ENCODE measurements at places on chromosomes 11 and 22. TPM values are rescaled to one million over a fixed set of nuclear protein-coding genes. Genes with fewer than 3 reads are reported as not detected.

DNA sequence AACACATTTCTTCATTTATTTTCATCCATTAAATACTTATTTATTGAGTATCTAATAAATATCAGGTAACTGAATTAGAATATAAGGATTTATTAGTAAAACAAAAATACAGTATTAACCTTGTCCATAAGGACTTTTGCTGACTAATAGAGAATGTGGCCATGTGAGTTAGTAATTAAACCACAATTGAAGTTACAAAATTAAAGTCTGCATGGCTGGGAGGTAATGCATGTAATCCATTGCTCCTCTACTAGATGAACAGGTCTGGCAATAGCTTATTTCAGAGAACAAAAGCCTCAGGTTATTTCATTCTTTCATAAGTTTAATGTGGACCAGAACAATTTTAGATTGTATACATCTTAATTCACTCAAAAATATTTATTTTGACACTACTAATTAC is 9.9 kb upstream of the CARD18 start:
- no peak for DNase-seq

GRCh38 chr11:93143186-93143585 is 54.6 kb downstream of the SLC36A4 start:
- DNase-seq, result no peak

DNA sequence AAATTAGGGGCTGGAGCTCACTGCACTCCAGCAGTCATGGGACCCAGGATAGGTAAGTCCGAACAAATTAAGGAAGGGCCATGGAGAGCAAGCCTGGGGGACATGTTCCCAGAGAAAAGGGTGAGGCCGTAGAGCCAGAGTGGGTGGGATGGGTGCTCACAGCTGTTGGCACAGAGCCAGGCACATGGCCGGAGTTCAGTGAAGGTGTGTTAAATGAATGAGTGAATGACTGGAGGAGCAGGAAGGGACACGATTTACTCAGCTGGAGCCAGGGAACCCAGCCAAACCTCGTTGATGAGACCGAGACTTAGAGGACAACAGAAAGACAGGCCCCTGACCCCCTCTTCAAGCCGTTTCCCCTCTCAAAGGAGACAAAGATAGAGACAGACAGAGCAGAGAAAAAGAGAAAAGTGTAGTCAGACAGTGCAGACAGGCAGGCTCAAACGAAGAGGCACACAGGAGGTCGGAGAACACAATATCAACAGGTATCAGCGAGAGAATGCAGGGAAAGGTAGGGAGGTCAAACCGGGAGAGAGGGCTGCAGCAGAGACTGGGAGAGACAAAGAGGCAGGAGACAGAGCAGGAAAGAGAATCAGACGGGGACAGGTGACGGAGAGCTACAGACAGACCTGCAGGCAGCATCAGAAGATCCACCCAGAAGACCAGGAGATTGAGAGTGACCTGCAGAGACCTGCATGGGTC is 590 bp downstream of the SLCO2B1 start:
- DNase-seq, result no peak

DNA sequence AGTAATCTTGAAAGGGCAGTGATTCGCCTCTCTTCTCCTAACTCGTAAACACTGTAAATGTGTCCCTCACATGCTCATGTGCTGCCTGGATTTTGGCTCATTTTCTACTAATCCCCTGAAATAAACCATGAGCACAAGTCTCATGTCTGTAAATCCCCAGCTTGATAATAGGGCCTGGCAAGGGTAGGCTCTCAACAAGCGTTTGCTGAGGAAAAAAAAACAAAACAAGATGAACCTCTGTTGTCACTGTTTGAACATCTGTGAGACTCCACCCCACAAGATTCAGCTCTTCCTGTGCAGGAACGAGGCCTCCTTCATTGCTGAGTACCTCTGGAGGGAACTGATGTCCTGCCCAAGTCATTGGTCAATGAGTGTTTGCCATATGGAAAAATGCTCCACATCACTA is 4.5 kb upstream of the CYB5R2 start:
- no peak for DNase-seq

DNA sequence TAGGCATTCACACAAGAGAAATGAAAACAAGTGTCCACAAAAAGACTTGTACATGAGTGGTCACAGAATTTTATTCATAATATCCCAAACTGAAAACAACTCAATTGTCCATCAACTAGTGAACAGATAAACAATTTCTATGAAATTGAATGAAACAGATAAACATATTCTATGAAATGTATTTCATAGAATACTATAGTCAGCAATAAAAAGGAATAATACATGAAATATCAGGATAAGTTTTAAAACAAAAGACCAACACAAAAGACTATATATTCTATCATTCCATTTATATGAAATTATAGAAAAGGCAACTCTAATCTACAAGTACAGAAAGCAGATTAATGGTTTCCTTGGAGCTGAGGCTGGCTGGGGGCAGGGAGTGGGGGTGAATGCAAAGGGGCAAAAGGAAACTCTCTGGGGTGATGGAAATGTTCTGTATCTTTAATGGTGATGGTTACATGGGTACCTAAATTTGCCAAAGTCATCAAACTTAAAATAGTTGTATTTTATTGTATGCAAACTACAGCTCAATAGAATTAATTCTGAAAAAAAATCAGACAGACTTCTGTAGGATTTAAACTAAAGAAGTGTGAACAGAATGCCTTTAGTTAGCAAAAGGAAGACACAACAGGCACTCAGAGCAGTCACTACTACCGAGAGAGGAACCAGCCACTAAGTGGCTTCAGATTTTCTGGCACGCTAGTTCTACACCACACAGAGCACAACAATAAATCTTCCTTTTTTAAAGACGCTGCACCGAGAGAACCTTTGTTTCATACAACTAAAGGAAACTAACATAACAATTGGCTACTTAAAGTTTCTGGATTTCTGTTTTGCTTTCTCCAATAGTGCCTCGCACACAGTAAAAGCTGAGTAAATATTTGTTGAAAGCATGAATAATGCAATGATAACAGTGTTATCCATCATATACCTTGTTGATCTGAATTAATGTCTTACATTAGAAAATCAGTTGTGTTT is 15.4 kb downstream of the CCDC34 start:
- no peak for DNase-seq

- no peak for DNase-seq
Measured at GRCh38 chr11:17498475-17498874, 21.8 kb upstream of the ABCC8 start.

DNA sequence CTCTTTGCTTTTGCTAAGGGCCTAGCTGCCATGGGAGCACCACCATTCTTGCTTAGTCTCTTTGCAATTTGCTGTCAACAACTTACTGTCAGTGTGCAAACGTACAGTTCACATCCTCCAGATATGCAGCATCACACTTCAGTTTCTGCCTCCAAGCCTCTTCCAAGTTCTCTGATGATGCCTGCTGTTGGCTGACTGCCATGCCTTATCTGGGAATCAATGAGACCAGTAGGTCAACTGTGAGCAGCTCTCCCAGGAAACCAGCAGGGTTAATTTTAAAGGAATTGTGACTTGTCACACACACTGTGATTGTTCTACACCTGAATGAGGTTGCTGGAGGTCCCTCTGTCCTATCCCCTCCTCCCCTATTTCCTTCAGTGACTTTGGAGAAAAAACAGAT is 56.0 kb downstream of the COPB1 start:
- no peak for DNase-seq

C22orf42 gene
- total RNA-seq, result not detected

GRCh38 chr11:124122123-124122522 is 6.9 kb downstream of the VWA5A start:
- DNase-seq, result no peak

DNA sequence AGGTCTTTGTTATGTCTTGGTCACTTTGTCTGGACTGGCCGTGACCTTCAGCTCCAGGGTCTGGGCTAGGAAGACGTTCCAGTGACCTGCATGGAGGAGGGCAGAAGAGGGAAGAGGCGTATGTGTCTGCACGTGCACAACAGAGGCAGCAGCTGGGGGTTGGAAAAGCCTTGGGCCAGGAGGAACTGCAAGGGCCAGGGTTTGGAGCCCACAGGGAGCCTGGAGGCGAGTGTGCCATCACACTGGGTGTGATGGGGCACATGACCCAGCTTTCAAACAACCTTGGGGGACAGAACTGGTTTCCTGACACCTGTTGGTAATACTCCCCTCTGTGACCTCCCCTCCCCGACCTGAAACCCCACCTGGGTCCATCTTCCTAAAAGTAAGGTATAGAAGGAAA is 34.7 kb downstream of the CHRDL2 start:
- DNase-seq, result no peak

NXPE2 gene
- not detected for total RNA-seq

VPREB1 gene
- 2.3 TPM for total RNA-seq

ZP1 gene
- not detected for total RNA-seq

- no peak for DNase-seq
Measured at GRCh38 chr11:65014726-65015227, 817 bp downstream of the ARL2 start.

DNA sequence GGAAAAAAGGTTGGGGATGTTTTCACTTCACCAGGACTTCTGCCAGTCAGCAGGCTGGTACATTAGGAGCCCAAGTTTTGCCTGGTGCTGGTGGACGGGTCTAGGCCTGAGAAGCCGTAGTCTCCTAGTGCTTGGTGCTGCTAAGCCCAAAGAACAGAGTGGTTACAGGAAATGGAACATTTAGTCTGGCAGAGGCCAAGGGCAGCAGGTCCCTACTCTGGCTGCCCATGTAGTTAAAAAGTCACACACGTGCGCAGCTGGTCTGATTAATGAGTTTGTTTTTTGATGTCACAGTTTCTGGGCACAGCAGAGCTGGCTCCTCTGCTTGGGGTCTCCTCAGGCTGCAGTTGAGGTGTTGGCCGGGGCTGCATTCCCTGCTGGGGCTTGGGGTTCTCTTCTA is 20.6 kb downstream of the BCR start:
- DNase-seq, result no peak

TPBGL gene
- not detected for total RNA-seq

GRCh38 chr11:108663154-108663877 is 1.6 kb upstream of the DDX10 start:
- DNase-seq, result peak; percentile 66

GPR83 gene
- total RNA-seq, result 0.10 TPM

DNA sequence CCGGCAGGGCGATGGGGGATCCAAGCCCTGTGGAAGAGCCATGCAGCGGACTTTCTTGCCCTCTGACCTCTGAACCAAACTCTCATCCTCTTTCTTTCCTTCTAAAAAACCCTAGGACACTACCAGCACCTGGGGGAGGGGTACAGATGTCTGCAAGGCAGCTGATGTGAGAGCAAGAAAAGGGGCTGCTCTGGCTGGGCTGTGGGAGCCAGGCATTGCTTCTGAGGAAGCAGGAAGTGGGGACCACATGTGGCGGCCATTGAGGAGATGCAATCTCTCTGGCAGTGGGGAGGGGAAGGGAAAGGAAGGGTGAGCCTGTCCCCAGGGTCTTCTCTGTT is 36.0 kb downstream of the FAM83F start:
- no peak for DNase-seq

DNA sequence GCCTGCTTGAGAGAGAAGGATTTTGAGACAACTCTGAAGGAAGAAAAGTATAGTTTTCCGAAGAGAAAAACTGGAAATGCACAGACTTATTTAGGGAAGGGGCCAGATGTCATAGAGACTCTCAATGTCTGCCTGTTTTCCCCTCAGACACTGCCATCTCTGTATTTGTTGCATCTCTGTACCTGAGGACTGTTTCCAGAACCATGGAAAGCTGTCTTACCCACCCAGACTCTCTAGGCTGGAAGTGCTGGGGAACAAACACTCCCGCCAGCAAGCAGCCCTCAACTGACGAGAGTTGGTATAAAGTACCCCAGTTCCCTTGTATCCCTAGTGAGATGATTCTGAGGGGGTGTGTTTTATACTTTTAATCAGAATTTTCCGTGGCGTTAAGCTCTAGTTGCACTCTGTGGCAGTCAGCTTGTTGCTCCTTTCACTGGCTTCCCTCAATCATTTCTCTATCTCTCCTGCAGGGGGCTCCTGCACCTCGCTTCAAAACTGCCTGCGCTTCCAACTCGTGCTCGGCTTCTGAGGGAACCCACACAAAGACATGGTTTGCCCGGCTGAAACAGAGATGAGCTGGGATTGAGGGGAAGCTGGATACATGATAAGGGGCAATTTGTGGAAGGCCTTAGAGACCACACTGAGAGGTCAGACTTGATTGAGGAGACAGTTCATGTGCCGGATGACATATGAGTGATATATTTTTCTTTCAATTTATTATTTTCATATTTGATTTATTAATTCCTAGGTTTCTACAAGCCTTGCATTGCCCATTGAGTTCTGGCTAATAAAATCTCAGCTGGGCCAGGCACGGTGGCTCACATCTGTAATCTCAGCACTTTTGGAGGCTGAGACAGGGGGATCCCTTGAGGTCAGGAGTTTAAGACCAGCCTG is 36.9 kb upstream of the CLPB start:
- peak; percentile 66 for DNase-seq

GRCh38 chr11:29984544-29984943 is 32.3 kb downstream of the KCNA4 start:
- DNase-seq, result no peak

GLB1L2 gene
- total RNA-seq, result not detected

GRCh38 chr11:70590356-70590991 is 192.1 kb downstream of the CTTN start:
- DNase-seq, result no peak

UCP3 gene
- 1.8 TPM for total RNA-seq

GRCh38 chr22:22556995-22557925 is 1.8 kb downstream of the PRAME start:
- no peak for DNase-seq

GLYATL2 gene
- total RNA-seq, result not detected

Data from OCI-LY7 (cell line).